ENCODE measurements at places on chromosomes 6 and 20.

DNA sequence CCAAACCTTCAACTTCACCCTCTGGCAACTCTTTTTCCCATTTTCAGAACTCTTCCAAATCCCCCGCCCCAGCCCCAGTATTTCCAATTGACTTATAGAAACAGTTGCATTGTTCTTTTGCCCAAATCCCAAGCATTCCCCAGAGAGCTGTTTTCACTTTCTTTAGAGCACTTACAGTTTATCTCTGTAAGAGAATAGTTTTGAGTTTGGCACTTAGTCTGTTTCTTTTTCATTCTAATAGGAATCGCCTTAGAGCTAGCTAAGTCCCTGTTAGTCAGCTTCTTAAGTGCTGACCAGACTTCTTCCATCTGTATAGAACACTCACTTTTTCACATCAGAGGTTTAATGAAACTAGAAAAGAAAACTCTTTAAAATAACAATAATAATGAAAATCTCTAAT is 374.2 kb upstream of the FLRT3 start:
- DNase-seq = no peak

DNA sequence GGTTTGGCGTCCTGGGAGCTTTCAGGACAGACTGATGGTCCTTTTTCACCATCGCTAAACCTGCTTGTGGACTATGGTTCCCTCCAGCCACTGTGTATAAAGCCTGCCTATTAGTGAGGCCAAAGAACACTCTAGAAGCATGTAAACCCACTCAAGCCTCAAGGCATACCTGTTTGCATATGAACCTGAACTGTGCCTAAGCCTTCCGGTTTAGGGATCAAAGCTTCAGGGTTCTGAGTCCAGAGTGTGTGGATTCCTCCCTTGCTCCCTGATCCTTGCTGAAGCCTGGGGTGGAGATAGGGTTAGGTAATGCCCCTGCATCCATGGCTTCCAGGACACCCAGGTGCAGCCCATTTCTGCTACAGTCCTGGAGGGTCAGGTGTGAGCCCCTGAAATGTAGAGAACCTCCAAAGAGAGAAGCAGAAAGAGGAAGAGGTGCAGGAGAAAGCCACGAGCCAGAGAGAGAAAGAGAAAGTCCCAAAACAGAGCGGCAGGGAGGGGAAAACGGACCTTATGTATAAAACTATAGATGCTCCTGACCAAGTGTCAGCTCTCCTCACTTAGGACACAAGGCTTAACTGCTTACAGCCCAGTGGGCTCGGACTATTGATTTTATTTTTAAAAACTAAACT is 93.3 kb downstream of the SCML4 start:
- DNase-seq = no peak

DNA sequence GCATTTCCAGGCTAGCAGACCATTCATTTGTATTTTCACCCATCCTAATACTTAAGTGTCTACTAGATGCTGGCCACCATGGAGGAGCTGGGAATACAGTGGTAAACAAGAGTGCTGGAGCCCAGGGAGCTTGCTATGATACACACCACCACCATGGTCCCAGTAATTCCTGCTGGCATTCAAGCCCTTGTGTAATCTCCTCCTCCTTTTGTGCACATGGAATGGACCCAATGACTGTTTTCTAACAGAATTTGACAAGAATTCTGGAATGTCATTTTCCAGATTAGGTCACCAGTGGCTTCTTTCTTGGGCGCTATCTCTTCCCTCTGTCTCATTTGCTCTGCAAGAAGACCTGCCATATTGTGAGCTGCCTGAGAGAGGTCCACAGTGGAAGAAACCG is 552.0 kb downstream of the C6orf118 start:
- no peak for DNase-seq

DNA sequence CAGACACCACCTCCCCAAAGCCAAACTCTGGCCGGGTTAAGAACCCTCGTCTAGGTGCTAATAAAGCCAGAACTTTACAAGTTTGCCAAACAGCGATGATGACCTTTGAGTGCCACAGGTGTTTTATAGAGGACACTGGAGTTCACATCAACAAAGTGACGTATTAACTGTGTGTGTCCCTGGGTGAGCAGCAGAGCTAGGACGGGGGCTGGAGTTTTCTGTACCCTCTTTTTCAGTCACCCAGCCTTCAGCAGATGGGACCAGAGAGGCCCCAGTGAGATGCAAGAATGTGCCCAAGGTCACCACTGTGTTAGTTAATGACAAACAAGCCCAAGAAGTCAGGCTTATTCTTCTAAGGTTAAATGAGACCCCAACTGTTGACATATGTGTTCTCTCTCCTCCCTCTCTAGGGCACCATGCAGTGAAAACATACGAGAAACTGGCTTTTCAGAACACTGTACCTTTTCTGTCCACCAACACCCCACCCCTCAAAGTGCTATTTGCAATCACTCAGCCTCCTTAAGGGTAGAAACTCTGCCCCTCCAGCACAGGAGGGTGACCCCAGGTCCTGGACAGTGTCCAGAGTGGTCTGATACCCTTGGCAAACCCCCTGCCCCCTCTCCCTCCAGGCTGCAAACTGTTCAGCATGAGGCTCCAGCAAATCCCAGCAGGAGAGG is 5.2 kb downstream of the SDC4 start:
- no peak for DNase-seq

DNA sequence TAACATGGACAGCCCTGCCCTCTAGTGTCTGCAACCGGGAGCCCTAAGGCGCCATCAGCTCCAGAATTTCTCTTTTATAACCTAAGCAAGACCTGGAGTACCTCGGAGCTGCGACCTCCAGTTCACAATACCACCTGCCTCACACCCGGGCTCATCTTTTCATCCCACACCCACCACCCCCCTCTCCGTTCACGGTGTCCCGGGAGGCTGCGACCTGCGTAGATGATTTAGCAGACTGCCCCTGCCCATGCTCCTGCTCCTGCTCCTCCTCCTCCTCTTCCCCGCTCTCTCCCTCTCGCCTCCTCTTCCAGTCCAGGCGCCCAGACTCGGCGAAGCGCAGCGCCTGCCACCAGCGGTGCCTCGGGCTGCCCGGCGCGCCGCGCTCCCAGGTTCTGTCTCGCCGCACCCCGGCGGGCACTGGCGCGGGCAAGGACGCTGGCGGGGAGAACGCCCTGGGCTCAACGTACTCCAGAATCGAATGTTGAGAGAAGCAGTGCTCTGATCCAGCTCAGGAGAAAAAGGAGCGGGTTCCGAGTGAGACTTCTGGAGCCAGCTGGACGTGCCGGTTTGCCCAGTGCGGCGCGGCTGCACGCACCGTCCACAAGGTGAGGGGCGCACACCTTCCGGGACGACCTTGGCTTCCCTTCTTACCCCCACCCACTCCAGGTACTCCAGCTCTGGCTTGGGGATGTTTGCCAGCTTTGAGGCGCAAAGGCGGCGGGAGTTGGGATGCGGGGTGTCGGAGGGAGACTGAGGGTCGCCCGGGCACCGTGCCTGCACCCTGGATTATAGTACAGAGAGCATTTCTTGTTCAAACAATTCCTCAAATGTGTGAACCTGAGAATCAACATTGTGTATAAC is at the start of gene HTR1E:
HTR1E (plus strand) TSS at position 310 of the 861 bp plus-strand sequence. CDS start 77,807 bp downstream, outside the sequence.
- DNase-seq = no peak

GRCh38 chr6:26205161-26205624 is 118.0 kb downstream of the HFE start:
- DNase-seq = peak; percentile 68

GRCh38 chr6:159646733-159647132 is 46.3 kb downstream of the SOD2 start:
- DNase-seq = no peak

DNA sequence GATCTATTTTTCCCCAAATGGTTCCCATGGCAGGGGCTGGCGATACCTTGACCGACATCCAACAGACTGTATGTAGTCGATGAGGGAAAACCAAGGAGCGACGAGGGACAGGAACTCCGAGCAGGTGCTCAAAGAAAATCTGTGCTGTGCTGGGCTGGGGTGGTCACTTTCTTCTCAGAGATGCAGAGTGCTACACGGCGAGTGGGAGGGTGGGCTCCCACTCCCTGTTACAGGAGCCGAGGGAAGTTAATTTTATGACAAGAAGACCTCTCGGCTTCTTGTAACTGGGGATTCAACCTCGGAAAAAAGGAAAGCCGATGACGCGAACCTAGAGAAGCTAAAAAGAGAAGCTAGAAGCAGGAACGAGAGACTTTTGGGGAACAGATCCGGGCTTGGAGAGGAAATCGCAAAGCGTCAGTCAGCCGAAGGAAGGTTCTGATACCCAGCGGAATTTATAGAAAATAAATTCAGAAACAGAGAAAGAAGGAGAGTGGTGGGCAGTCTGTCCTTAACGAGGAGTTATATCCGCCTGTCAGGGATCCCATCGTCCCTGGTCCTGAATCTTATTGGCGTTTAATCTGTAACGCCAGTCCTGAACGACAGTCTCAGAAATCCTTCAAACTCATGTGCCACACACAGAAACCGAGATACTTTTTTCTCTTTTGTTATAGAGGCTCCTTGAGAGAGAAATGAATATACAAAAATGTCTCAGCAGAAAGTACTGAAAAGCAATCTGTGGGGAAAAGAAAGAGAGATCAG is 84.6 kb upstream of the ZNF322 start:
- no peak for DNase-seq

DNA sequence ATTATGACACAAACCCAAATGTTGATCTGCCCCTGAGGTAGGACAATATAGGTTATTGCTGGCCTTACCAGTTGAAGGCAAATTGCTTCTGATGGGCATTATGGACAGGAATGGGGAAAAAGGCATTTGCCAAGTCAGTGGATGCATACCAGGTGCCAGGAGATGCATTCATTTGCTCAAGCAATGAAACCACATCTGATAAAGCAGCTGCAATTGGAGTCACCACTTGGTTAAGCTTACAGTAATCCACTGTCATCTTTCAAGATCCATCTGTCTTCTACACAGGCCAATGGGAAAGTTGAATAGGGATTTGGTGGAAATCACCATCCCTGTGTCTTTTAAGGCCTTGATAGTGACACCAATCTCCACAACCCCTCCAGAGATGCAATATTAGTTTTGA is 648.6 kb downstream of the COL12A1 start:
- DNase-seq = no peak

DNA sequence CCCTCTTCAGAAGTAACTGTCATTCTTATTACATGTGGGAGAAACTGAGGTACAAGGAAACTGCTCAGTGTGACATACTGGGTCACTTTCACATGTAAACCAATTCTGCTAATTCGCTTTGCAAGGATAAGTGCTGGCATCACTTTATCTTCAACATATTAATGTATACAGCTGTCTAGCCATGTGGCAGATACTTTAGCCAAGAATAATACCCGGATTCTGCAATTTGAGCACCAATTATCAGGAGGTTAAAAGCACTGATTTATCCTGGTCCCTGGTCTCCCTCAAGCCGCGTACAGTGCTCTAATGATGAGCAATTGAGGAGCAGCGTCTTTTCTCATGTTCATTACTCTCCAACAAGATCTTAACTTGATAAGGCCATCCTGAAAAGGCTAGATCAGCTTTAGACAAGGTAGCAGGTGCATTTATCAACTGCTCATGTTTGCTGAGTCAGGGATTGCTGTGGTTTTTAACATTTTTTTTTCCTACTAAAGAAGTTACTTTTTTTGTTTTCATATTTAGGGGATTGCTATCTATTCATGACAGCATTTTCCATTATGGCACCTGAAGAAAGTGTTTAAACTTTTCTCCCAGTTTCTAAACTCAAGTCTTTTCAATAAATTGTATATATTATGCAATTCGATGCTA is 1066.3 kb upstream of the MAP3K7 start:
- no peak for DNase-seq

- DNase-seq = no peak
Measured at GRCh38 chr6:48419992-48420391, 309.0 kb upstream of the PTCHD4 start.

Data from stimulated activated CD8-positive, alpha-beta memory T cell treated with anti-CD3 and anti-CD28 coated beads, Interleukin-4, amount 100 ng/mL, for 24 hours (primary cell).